ENCODE measurements at places on chromosomes 5 and 9.

DNA sequence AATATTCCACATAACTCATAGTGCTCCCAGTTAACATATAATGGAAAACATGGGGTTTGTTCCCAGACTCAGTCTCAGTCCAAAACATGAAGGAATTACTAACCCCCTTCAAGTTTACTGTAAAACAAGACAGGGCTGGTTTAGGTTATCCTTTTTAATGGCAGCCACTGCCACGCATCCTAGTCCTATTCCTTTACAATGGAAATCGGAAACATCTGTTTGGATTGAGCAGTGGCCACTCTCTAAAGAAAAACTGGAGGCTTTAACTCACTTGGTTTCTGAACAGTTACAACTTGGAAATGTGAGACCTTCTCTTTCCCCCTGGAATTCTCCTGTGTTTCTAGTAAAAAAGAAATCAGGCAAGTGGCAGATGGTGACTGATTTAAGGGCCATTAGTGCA, 609.9 kb upstream of the ACO1 start:
- DNase-seq = no peak

- DNase-seq = no peak
Observed at GRCh38 chr5:69444127-69444754, 29.3 kb downstream of the MARVELD2 start.

GRCh38 chr5:176178789-176179188, 59.4 kb upstream of the SIMC1 start:
- no peak for DNase-seq

DNA sequence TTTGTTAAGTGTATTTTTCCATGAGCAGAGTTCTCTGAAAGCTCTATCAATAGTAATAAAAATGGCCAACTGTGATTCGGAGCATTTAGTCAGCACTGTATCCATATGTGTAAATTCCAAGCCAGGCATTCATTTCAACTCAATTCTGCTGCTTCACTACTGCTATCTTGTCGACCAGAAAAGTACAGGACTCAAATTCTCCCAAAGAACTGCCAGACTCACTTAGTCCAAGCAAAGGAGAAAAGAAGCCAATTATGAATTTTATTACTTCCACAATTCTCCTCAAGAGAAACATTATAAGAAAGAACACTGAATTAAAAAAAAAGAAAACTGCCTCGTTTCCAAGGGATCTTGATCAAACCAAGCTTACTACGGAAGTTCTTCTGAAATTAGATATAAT, 906.3 kb upstream of the DMAC1 start:
- no peak for DNase-seq

GRCh38 chr9:20044686-20045085, 255.8 kb upstream of the SLC24A2 start:
- DNase-seq = no peak

- DNase-seq = no peak
Observed at GRCh38 chr9:99055384-99055783, 49.5 kb upstream of the TGFBR1 start.

DNA sequence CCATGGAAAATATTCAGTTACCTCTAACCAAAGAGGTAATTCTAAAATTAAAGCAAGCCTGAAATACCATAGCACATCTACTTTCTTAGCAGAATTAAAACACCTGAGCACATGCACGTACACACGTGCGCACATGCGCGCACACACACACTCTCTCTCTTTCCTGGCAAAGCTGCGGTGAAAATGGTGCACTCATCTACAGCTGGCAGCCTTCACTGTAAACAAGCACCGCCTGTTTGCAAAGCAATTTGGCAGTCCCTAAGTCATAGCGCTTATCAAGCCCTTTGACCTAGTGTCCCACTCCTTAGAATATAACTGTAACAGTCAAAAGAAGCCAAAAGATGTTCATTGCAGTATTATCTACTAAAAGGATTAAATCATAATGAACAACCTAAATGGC, 278.7 kb downstream of the DENND1A start:
- DNase-seq = no peak

DNA sequence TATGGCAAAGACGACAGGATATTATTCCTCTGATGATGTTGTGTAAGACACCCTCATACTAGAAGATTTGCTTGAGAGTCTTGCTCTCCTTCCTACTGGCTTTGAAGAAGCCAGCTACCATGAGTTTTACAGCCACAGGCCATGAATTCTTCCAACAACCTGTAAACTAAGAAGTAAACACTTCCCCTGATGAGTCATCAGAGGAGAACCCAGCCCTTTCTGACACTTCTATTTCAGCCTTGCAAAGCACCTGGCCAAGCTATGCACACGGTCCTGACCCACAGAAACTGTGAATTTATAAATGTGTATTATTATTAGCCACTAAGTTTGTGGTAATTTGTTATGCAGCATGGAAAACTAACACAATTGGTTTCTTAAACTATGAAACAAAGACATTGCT, 288.8 kb upstream of the ADAMTSL1 start:
- no peak for DNase-seq

- no peak for DNase-seq
Observed at GRCh38 chr9:72684615-72685014, 163.2 kb downstream of the TMC1 start.

GRCh38 chr5:10278658-10279279, 28.7 kb downstream of the CCT5 start:
- no peak for DNase-seq

DNA sequence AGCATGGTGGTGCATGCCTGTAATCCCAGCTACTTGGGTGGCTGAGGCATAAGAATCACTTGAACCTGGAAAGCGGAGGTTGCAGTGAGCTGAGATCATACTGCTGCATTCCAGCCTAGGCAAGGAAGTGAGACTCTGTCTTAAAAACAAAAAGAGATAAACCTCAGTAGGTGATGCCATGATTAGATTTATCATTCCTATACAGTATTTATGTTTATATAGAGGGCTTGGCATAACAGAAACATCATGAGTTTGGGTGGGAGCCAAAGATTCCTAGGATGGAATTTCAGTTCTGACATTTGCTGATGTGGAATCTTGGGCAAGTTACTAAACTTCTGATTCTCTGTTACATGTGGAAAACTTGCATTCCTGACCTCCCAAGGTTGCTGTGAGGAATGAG, 22.3 kb downstream of the RFK start:
- DNase-seq = no peak

GRCh38 chr9:107863396-107863795, 373.8 kb upstream of the KLF4 start:
- DNase-seq = no peak

GRCh38 chr9:13266167-13266566, 13.3 kb downstream of the MPDZ start:
- DNase-seq = no peak

GRCh38 chr9:22079873-22080341, 70.8 kb upstream of the CDKN2B start:
- DNase-seq = no peak

DNA sequence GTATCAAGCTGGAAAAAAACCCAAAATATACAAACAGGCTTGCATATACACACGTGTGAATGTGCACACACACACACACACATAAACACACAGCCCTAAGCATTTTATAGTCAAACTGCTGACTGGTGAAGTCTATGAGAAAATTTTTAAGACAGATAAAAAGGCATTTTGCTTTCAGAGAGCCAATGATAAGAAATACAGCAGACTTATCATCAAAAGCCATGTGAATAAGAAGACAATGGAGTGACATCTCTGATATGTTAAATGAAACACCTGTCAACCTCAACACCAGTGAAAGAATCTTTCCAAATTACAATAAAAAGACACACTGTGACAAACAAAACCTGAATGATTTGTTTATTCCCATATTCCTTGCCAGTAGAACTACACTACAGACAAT, 233.3 kb downstream of the CDH9 start:
- DNase-seq = no peak

DNA sequence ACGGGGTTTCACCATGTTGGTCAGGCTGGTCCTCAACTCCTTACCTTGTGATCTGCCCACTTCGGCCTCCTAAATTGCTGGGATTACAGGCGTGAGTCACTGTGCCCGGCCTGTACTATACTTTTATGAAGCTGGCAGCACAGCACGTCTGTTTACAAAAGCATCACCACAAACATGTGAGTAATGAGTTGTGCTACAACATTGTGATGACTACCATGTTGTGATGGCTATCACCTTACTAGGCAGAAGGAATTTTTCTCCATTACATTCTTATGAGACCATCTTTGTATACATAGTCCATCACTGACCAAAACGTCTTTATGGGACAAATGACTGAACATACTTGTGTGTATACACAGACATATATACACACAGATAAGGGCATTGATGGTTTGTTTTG, 1019.0 kb downstream of the CDH18 start:
- no peak for DNase-seq

DNA sequence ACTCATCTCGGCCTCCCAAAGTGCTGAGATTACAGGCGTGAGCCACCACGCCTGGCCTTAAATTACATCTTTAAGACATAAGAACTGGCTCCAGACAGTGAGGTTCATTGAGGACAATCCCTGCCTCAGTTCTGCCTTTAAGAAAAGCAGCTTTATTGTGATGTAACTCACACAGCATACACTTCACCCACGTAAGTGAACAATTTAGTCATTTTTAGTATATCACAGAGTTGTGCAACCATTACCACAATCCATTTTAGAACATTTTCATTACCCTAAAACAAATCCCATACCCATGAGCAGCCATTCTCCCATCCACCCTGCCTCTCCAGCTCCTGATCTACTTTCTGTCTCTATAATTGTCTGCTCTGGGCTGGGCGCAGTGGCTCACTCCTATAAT, 24.0 kb upstream of the LTC4S start:
- no peak for DNase-seq

DNA sequence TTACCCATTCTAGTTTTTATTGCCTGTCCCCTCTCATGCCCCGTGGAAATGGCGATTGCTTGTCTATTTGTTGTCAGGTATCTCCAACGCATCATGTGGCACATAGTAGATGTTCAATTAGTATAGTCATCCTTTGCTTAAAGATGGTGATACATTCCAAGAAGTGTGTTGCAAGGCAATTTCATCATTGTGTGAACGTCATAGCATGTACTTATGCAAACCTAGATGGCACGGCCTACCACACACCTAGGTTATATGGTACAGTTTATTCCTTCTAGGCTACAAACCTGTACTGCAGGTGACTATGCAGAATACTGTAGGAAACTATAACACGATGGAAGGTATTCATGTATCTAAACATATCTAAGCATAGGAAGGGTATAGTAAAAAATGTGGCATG, 163.9 kb upstream of the DAPK1 start:
- no peak for DNase-seq

- DNase-seq = no peak
Observed at GRCh38 chr9:34993502-34994259, 4.1 kb downstream of the DNAJB5 start.

DNA sequence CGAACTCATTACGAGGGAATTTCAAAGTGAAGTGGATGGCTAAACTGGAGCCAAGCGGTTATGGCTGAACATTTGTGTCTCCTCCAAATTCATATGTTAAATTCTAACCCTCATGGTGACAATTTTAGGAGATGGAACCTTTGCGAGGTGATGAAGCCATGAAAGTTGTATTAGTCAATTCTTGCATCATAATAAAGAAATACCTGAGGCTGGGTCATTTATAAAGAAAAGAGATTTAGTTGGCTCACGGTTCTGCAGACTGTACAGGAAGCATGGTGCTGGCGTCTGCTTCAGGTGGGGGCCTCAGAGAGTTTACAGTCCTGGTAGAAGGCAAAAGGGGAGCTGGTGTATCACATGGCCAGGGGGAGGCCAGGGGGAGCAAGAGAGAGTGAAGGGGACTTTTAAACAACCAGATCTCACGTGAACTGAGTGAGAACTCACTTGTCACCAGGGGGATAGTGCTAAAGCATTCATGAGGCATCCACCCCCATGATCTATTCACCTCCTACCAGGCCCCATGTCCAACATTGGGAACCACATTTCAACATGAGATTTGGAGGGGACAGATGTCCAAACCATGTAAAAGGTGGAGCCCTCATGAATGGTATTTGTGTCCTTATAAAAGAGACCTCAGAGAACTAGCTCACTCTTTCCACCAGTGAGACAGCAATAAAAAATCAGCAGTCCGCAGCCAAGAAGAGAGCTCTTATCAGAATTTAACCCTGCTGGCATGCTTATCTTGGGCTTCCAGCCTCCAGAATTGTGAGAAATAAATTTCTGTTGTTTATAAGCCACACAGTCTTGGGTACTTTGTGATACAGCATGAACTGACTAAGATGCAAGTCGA, 143.4 kb downstream of the MTRR start:
- DNase-seq = no peak

- DNase-seq = no peak
Observed at GRCh38 chr9:131258698-131259431, 17.4 kb downstream of the FAM78A start.

- peak; percentile 37 for DNase-seq
Observed at GRCh38 chr9:3441197-3441816, 84.5 kb downstream of the RFX3 start.

DNA sequence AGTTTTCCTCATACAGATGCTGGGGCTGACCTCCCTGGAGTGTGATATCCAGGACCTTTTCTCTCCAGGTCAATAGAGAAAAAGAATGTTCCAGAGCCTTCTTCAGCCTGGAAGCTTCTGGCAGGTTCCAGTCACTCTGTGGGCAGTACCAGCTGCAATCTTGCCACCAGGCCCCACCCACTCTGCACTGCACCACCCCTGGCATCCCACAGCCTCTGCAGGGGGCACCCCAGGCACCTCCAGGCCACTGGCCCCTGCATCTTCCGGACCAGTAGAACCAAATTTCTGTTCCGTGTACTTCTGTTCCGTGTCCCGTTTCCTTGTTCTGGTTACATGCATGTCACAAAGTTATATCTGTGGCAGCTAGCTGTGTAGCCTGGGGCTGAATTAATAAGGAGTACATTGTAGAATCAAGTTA, 83.3 kb upstream of the ZBTB43 start:
- no peak for DNase-seq

- no peak for DNase-seq
Observed at GRCh38 chr5:174527916-174528540, 196.4 kb upstream of the MSX2 start.

GRCh38 chr9:11312966-11313365, 700.2 kb upstream of the PTPRD start:
- DNase-seq = no peak

GRCh38 chr5:79401216-79401615, 112.7 kb downstream of the HOMER1 start:
- DNase-seq = no peak
